PC-3 (cell line): ENCODE measurements at places on chromosomes 4 and X.

- no peak for DNase-seq
Measured at GRCh38 chr4:85738721-85739120, 263.8 kb downstream of the ARHGAP24 start.

- DNase-seq = peak; percentile 86
Measured at GRCh38 chrX:11239230-11239629, 54.0 kb upstream of the AMELX start.

GRCh38 chrX:85994228-85994627 is 53.1 kb downstream of the CHM start:
- no peak for DNase-seq

GRCh38 chrX:45873781-45874180 is 671.4 kb downstream of the ZNF674 start:
- no peak for DNase-seq

GRCh38 chr4:182343453-182343852 is 100.3 kb downstream of the TENM3 start:
- no peak for DNase-seq

- peak; percentile 42 for DNase-seq
Measured at GRCh38 chr4:23171976-23172375, 479.2 kb downstream of the GBA3 start.

GRCh38 chr4:75659512-75660031 is 13.6 kb downstream of the G3BP2 start:
- no peak for DNase-seq

GRCh38 chr4:140448162-140448561 is 20.7 kb upstream of the CLGN start:
- DNase-seq = peak; percentile 68

DNA sequence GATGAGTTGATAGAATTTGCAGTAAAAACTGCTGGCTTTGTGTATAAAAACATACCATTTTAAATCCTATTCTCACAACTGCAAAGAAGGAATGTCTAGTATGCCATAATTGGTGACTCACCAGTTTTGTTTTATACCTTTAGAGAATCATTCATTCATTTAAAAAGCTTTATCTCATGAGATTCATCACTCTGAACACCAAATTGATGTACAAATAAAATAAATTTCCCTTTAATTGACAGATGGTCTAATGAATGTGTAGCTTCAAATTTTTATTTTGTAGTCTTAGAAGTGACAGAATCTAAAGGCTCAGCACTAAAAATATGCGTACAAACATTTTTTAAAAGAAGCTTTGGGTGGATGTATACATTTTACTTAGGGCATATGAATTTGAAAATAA is 492.5 kb downstream of the GALNTL6 start:
- DNase-seq = no peak

- peak; percentile 83 for DNase-seq
Measured at GRCh38 chrX:17553469-17553868, 178.5 kb downstream of the NHS start.
